ENCODE measurements at places on chromosomes 12 and 14. TPM values are rescaled to one million over a fixed set of nuclear protein-coding genes. Genes with fewer than 3 reads are reported as not detected.

The PLCZ1 gene
- not detected for total RNA-seq

The GPR132 gene
- total RNA-seq, result not detected

The AQP2 gene
- total RNA-seq, result 0.63 TPM

The LTBR gene
- not detected for total RNA-seq

- no peaks in the 10 kb centered on the region for H3K36me3 ChIP-seq
- H3K27ac ChIP-seq, result no peak overlapping the region
- no peaks in the 10 kb centered on the region for H3K27me3 ChIP-seq
- DNase-seq, result no peak
Observed at GRCh38 chr14:105118646-105119407, 49.7 kb downstream of the JAG2 start.

DNA sequence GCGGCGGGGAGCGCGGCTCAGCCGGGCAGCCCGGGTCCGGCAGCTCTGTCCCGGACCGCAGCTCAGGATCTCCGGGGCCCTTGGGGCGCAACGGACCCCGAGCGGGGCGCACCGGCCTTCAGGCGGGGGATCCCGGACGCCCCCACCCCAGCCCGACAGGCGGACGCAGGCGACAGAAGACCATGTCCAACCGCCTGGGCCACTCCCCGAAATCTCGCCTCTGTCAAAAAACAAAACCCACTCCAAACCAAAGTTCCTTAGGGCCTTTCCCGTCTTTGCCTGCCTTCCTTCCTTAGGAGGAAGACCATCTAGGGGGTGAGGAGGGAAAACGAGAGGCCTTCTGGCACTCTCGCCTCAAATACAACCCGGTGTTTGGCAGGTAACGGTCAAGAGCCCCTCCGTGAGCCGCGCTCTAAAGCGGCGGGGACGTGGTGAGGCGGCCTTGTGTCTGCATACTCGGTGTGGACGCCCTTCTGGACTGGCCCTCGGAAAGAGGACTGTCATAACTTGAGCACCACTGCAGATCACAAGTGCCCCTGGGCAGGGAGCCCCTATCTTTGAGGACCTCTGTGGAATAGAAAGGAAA lies 604 bp downstream of the HCFC2 start:
- 0 out of 2 replicates have a peak, but pooled peaks cover 3% of the 10 kb centered on the region for H3K36me3 ChIP-seq
- H3K27ac ChIP-seq, result no peak overlapping the region
- H3K27me3 ChIP-seq, result no peaks in the 10 kb centered on the region
- peaks cover 14% of the 10 kb centered on the region for H3K4me1 ChIP-seq
- no peak for DNase-seq
- H3K4me3 ChIP-seq, result peak overlapping the region; percentile 97

DNA sequence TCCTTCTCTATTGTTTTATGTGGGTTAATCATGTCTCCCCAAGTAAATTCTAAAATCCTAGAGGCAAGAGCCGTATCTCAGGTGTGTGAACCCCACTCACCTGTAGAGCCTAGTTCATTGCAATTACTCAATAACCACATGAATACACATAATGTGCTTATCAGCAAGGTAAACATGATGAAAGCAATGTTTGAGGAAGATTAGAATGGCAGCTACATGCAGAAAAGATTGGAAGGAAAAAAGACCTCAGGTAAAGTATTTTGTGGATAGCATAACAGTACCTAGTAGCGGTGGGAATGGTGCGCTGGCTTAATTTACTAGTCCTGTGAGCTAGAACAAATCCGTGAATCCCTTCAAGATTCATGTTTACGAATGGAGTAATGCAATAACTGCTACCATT lies 5.3 kb upstream of the KRAS start:
- DNase-seq, result no peak
- no peaks in the 10 kb centered on the region for H3K36me3 ChIP-seq
- peaks cover 41% of the 10 kb centered on the region for H3K4me1 ChIP-seq
- H3K27me3 ChIP-seq, result no peaks in the 10 kb centered on the region
- H3K4me3 ChIP-seq, result no peak overlapping the region

DNA sequence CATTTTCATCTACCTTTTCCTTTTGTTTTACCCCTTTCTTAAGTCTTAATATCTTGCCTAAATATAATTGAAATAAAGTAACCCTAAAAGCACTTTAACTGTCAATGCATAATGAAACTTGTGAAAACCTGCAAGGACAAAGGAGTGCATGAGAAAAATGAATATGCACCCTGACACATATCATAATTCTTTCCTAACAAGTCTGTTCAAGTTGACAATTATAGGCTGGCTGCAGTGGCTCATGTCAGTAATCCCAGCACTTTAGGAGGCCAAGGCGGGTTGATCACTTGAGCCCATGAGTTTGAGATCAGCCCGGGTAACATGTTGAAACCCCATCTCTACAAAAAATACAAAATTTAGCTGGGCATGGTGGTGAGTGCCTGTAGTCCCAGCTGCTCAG lies 65.4 kb downstream of the FGD6 start:
- H3K4me3 ChIP-seq, result no peak overlapping the region
- H3K27ac ChIP-seq, result no peak overlapping the region
- H3K36me3 ChIP-seq, result peaks cover 33% of the 10 kb centered on the region
- H3K27me3 ChIP-seq, result no peaks in the 10 kb centered on the region
- H3K4me1 ChIP-seq, result peaks cover 11% of the 10 kb centered on the region

DNA sequence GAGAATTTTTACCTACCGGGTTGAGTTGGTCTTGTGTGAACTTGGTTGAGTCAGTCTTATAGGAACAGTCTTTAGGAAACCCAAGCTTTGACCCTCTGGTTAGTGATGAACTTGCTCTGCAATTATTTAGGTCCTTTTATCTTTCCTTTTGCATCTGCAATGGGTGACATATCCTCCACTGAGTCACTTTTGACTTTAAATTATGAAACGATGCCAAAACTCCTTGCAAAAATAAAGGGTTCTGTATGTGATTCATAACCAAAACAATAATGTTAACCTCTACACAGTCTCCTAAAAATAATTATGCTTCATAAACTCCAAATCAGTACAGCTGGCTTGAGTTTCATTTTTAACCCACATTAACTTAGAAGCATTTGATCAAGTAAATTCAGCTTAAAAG lies 979.4 kb downstream of the GALC start:
- DNase-seq, result no peak
- H3K4me1 ChIP-seq, result peaks cover 42% of the 10 kb centered on the region

DNA sequence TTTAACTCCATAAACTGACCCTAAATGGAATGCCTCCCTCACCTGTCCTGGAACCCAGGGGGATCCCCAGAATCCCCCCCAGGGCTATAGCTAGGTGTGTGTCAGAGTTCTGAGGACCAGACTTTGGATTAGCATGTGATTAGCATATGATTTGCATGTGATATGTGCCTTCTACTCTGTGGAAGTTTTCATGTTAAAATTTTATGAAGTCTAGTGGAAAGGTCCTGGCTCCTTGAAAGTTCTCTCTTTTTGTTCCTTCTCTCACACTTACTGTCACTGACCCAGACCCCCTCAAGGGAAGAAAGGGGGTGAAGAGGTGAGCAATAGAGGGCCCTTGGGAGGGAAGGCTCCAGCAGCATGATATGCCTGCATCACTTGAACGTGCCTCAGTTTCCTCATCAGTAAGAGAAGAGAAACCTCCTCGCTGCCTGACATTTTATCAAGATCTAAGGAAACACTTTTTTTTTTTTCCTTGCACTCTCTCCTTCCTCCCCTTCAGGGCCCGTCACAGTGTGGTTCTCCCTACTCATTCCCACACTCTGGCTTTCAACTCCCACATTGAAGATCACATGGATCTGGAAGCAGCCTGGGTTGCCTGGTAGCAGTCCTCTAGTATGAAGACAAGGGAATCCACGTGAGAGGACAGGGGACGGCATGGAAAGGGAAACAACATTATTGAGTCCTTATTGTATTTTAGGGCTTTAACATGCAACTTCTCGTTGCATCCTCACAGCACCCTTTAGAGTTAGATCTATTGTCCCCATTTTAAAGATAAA lies 3.3 kb upstream of the C1QL4 start:
- no peak overlapping the region for H3K4me3 ChIP-seq
- H3K4me1 ChIP-seq, result peaks cover 37% of the 10 kb centered on the region
- no peaks in the 10 kb centered on the region for H3K27me3 ChIP-seq
- H3K27ac ChIP-seq, result no peak overlapping the region

- H3K4me1 ChIP-seq, result no peaks in the 10 kb centered on the region
- DNase-seq, result no peak
- no peak overlapping the region for H3K4me3 ChIP-seq
- no peaks in the 10 kb centered on the region for H3K27me3 ChIP-seq
- H3K36me3 ChIP-seq, result no peaks in the 10 kb centered on the region
Observed at GRCh38 chr14:65813760-65814384, 401.3 kb downstream of the FUT8 start.

- no peaks in the 10 kb centered on the region for H3K27me3 ChIP-seq
- H3K36me3 ChIP-seq, result peaks cover 4% of the 10 kb centered on the region
- H3K27ac ChIP-seq, result peak overlapping the region; percentile 65
- peak overlapping the region; percentile 100 for H3K4me3 ChIP-seq
- H3K4me1 ChIP-seq, result peaks cover 73% of the 10 kb centered on the region
Observed at GRCh38 chr12:31321897-31322228, 4.1 kb downstream of the SINHCAF start.

All from Karpas-422 (cell line).